ENCODE measurements at places on chromosomes 12 and 14.
A peak's percentile ranks its signal among the peaks of the same experiment; 100 is the strongest.

DNA sequence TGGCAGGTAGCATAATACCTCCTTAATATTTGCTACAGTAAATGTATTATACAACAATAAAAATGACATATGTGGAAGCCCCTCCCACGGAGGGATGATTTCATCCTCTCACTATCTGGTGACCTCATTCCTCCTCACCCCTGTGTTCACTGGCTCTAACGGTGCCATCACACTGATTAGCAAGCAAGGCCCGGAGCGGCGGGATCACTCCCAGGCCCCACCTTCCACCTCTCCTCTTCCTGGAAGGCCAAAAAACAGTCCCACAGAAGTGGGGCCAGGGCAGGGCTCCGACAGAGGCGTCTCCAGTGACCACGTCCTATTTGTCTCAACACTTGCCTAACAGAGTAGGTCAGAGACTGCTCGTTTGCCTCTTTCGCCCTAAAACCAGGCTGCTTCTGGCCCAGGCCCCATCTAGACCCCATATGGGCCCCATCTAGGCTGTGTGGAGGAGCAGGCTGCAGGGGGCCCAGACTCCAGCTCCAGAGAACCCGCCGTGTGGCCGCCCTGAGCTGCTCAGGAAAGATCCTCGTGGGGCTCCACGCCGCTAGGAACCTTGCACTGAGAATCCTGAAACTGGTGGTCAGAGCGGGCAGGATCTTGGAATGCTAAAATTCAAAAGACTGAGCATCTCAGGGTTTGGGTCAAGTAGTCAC lies 3.7 kb downstream of the SELPLG start:
- DNase-seq: peak; percentile 65

DNA sequence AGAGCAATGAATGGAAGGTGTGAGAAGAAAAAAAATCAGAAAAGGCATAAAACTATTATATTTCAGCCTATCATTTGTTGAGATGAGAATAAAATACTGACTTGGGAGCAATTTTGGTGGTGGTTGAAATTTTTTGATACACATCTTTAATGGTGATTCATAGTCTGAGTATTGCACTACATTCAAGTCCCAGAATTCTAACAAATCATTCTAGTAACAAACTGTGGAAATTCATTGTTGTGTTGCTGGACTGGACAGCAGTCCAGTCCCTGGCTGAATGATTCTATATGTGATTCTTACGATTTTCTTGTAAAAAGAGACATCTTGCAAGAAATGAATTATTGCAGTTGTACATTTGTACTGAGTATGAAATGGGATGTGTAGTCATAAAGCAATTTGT lies 268.6 kb downstream of the TRHDE start:
- DNase-seq: no peak

DNA sequence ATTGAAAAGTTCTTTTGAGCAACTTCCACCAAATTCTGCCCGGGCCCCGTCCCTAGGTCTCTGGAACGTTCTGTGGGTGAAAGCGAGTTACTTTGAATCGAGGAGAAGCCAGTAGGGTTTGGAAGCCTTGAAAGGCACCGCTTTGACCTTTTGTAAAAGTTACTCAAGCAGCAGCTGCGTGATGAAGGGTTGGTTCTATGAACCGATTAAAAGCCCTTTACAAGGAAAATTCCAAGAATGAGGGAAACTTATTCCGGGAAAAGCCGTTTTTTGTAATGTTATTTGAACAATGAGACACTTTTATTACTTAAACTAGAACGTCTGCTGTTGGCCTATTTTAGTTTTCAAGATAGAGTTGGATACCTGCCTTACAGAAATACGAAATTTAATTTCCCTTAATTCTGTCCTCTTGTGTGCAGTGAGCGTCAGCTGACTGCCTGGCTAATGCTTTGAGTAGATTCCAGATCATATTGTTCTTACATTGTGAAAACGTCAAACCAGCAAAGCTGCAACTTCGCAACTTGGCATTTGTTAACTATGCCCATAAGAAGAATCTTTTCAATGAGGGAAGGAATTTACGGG lies 906 bp downstream of the LARP4 start:
- no peak for DNase-seq

DNA sequence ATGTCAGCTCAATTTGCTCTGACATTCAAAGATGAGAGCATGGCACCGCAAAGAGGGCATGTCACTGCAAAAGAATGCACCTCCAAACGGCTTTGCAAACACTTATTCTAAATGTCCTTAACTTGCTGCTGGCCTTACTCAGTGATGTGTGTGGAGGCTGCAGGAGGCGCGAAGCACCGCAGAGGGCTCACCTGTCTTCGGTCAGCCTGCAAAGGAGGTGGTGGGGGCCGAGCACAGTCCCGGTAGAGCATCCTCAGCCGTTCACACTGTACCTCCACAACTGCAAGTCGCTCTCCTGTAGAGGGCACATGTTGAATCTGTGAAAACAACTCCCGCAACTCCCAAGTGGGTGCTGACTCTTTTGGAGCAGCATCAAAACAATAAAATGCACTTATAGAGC lies 93.8 kb downstream of the TRAFD1 start:
- no peak for DNase-seq

DNA sequence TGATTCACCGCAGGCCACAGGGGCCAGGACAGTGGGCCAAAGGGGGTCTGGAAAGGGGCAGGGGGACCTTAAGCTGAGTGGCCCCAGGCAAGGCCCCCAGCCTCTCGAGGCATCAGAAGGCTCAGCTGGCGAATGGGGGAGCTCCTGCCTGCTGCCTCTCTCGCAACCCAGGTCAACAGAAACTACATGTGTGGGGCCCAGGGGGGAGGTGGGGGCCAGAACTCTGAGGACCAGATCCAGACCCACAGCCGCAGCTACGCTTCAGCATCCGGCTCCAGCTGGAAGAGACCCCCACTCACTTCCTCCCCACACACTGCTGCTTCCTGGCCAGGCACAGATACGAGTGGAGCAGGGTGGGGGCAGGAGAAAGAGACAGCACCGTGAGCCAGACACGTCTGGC lies 46.5 kb downstream of the NCOR2 start:
- no peak for DNase-seq

DNA sequence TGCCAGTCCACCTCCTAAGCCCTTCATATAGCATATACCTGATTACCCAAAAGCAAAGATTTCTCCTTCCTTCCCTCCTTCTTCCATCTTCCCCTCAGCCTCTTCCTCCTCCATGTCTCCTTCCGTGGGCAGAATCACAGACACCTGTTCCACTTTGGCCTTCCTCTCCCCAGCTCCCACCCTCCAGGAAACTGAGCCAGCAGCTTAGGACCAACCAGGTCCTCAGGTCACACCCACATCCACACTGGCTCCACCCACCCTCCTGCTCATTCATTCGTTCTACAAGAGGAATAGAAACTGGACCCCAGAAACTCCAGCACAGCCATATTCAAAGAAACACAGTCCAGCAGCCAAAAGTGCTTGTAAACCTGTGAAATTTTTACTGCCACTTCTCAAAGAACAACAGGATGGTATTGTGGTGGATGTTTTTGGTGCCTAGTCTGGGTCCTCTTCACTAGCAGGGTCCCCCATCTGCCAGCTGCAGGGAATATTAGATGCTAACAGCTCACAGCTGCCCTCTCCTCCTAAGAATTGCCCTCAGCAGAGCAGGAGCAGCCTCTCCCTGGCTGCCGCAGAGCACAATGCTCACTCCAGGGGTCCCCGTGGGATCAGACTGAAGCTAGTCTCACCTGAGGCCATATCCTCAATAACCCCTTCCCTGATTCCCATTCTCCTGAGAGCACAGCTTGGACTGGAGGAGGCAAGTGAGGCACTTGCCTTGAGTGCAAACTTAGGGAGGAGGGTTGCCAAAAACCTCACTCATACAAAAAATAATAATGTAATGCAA lies 18.4 kb downstream of the CMKLR1 start:
- no peak for DNase-seq

DNA sequence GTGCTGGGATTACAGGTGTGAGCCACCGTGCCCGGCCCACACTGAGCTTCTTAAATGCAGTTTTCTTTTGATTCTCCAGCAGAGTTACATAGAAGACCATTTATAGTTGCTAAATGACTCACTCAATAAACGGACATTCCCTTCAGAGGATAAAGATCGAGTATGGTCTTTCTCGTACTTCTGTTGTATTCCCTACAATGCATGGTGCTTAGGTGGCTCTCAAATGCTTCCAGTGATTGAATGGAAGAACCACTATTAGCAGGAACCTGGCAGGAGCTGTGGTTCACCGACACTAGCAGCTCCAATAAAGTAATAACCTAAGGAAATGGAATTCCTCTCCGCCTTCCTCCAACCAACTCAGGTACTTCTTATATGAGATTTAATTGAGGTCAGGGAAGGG lies 3.9 kb upstream of the GPRC5A start:
- DNase-seq: no peak

GRCh38 chr14:28157887-28158791 lies 608.4 kb upstream of the FOXG1 start:
- DNase-seq: no peak

GRCh38 chr12:7060353-7060954 lies at the start of gene C1S:
Gene C1S (plus strand): TSS chr12:7060718. CDS start chr12:7061913, 1,195 bp downstream.
- no peak for DNase-seq

DNA sequence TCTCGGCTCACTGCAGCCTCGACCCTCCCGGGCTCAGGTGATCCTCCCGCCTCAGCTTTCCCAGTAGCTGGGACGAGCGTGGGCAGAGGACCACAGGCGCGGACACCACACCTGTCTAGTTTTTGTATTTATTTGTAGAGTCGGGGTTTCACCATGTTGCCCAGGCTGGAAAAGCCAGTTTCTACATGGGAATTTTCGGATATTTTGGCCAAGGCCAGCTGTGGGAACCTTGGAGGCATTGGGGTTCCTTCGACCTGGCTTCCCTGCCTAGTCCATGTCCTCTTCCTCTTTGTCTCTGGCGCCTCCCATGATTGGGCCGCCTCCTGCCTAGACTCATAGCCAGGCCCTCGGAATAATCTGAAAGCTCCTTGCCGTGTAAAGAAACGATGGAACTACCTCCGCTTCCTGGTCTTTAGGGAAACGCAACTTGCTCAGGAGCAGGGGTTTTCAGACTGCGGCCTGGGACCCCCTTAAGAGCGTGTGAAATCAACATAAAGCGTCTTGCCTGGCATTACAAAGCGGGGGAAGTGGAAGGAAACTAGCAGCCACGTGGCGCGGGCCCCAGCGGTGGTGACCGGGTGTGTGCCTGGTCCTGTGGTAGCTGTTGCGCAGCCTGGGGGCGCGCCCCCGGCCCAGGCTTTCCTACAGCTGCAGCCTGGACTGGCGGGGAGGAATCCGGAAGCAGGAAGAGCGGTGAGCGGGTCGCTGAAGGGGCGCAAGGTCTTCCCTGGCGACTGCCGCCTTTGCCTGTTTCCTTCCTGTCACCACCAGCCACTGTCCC lies 1.4 kb upstream of the HSP90AA1 start:
- DNase-seq: peak; percentile 30

DNA sequence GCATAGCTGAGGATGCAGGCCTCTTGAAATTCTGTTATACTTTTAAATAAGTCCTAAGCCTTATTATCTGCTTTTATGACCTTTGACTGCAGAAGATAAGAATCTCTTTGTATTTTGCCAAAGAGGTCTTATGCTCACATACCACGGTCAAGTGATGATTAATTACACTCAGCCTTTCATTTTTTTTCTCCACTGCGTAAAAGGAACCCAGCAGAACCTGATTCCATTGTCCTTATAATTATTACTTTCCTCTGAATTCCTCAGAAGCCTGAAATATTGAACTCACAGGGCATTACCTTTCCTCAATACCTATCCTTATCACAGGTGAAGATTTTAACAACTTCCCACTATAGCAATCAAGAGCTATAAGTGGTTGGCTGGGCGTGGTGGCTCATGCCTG lies 498.7 kb upstream of the RPL10L start:
- DNase-seq: no peak

- DNase-seq: no peak
Measured at GRCh38 chr14:54839701-54840119, 62.9 kb downstream of the GCH1 start.

GRCh38 chr14:85579942-85580341 lies 50.0 kb downstream of the FLRT2 start:
- no peak for DNase-seq

DNA sequence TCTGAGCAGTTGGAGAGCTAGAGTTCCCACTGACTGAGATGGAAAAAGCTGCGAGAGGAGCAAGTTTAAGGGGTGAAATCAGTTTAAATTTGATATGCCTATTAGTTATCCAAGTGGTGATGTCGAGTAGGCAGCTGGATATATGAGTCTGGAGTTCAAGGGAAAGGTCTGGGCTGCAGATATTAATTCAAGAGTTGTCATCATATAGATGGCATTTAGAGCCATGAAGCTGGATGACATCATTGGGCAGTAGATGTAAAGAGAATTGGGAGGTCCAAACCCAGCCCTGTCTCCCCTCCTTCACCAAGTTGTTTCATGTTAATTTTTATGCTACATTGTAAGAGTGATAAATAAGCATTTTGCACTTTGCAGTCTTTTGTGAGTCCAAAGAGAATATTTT lies 898.1 kb downstream of the GALC start:
- DNase-seq: no peak

DNA sequence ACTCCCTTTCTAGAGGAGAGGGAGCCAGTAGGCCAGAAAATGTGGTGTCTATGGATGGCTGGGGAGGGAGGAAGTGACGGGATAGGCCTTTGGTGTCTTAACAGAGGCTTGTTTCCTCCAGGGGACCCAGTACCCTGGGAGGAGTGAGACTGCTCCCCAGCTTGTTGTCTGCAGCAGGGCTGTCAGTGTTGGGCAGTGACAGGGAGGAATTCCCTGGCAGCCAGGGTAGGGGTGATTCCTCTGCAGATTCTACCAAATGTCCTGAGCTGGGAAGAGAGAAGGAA lies 64.0 kb downstream of the GALNT16 start:
- DNase-seq: no peak

DNA sequence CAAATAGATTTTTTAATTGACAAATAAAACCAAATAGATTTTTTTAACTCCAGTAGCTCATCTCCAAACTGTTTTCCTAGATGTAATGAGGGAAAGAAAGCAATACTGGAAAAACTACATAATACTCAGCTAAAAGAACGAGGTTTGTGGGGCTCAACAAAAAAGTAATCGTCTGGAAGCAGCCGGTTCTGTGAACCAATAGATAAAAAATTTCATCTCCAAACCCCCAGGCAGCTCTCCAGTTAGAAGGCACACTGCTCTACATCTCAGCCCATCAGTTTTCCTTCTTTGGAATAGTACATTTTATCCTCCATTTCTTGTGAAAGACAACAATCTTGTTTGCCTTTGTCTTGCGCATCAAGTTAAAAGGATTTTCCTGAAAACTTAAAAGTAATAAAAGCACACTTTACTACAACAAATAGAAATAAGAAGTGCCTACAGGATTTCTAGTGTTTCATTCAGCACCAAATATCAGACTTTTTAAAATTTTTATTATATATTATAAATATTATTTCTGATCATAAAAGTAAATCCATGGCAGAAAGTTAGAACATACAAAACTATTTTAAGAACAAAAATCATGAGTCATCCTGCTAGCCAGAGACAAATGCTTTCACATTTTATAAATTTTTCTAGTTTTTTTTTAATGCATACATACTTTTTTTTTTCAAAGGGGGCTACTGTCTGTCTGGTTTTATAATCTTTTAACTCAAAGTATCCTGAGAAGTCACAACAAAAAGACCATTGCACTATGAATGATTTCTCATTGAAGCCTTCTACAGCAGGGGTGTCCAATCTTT lies 67.7 kb downstream of the EPS8 start:
- DNase-seq: no peak

DNA sequence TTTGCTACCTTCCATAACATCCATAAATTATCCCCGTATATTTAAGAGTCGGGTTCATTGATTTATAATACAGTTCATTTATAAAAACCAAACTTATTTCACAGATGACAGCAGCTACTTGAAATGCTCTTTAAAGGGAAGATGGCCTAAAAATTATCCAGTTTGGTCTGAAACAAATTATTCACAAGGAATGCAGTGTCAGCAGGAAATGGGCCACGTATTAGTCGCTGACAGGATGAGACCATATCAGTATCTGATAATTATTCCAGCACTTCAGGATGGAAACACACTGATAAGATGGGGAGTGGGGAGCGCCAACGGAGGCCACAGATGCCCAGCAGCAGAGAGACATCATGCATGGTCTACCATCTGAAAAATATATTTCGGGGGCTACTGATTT lies 60.5 kb upstream of the TMEM132D start:
- no peak for DNase-seq
